Stimulated activated CD8-positive, alpha-beta memory T cell treated with anti-CD3 and anti-CD28 coated beads, Interleukin-4, amount 100 ng/mL, for 24 hours (primary cell): ENCODE measurements at places on chromosomes 13 and 19.

GRCh38 chr19:29273000-29273640 is 60.2 kb upstream of the UQCRFS1 start:
- no peak for DNase-seq

GRCh38 chr19:41844601-41845000 is at the start of gene LYPD4:
TSS of gene LYPD4 (minus strand) at chr19:41844683. CDS start at chr19:41839285, 5,398 bp downstream.
- no peak for DNase-seq

DNA sequence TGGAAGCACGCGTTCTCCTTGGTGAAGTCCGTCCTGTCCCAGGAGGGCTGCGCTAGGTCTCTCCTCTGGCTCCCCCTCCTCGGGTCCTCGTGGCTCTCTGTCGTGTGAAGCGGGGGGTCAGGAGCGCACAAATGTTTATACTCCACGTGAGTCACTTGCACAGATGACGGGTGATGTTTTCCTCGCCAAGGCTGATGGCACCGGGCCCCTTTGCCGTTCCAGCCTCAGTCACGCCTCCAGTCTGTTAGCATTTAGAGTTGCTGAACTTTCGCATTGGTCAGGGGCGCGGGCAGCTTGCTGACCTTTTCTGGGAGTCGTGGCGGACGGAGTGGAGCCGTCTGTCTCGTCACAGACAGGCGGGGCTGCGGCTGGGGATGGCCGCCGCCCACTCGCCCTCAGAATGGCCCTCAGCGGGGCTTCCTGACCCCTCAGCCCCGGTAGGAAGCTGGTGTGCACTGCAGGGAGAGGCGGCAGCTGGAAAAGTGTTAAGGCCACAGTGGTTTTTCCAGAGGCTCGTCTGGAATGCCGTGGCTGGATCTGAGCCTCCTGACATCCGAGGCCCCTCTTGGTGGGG is 13.7 kb downstream of the KLHL26 start:
- no peak for DNase-seq

DNA sequence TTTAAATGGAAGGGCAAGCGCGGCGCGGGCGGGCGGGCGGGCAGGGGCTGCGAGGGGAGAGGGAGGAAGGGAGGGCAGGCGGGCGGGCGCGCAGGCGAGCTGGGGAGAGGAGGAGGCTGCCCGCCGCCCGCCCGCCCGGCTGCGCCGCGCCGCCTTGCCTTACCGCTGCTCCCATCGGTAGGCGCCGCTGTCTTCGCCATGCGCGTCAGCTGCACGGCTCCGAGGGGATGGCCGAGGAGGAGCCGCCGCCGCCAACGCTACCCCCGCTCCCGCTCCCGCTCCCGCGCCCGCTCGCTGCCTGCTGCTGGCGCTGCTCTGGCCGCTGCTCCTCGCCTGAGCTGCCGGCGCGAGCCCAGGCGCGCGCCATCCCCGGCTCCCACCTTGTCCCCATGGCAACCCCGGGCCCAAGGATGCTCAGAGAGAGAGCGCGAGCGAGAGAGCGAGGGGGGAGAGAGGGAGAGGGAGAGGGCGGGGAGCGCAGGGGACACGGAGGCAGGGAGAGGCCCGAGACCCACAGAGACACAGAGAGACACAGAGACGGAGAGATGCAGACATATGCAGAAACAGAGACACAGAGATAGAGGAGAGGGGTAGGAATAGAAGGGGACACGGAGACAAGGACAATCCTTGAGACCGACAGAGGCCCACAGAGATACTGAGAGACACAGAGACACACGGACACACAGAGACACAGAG is 40.3 kb downstream of the DEDD2 start:
- peak; percentile 68 for DNase-seq

GRCh38 chr13:46844431-46844830 is 47.5 kb upstream of the ESD start:
- DNase-seq: no peak

DNA sequence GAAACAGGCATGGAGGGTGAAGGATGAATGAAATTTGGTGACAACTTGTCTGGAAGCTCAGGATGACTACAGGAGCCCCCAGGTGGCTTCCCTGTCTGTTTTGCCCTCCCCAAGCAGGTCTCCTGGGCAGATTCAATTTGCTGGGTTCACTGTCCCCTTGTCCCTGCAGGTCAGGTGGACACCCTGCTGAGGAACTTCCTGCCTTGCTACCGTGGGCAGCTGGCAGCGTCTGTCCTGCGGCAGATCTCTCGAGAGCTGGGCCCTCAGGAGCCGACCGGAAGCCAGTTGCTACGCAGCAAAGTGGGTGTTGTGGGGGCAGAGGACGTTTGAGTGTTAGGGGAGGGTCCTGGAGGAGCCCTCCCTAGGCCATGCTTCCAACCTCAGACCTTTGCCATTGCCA is 19.1 kb downstream of the PGLS start:
- no peak for DNase-seq

DNA sequence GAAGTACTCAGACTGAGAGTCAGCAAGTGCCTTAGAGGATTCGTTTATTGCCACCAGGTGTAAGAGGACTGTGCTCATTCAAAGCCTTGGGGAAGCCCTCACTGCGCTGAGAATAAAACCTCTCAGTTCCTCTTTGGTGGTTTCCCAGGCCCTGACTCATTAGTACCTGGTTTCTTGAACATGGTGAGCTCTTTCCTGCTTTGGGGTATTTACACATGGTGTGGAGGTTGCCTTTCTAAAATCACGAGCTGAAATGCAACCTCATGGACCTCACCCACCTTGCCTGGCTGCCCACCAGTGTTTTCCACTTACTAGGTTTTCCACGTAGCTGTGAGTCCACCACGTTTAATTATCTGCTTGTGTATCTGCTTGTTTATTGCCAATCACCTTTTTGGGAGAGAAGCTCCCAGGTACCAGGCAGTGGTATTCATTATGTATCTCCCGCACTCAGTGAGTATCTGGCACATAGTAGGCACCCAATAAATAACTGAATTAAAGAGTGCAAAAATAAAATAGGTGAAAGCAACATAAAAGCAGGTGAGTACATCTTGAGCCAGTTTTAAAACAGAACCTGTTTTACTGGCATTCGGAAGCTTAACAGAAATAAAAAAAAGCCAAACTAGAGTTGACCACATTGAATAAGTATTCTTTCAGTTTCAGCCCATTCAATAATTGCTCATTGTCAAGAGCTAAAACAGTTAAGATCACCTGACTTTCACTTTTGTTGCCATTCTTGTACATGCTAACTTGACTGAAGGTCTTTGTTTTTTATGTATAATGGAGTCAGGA is 533.0 kb downstream of the MYO16 start:
- DNase-seq: no peak

- no peak for DNase-seq
These were observed 3.3 kb downstream of the GRIN2D start for GRCh38 chr19:48396824-48397176.
